ENCODE measurements at places on chromosomes 16 and 17. TPM values are rescaled to one million over a fixed set of nuclear protein-coding genes. Genes with fewer than 3 reads are reported as not detected.

GRCh38 chr16:68265078-68265920 lies 973 bp downstream of the SLC7A6 start:
- peak; percentile 93 for DNase-seq

GRCh38 chr17:67162771-67163170 lies 82.2 kb downstream of the HELZ start:
- no peak for DNase-seq

GRCh38 chr17:63645775-63646487 lies 23.7 kb downstream of the MAP3K3 start:
- DNase-seq, result no peak

- DNase-seq, result no peak
Measured at GRCh38 chr17:15891318-15891717, 53.6 kb upstream of the ADORA2B start.

DNA sequence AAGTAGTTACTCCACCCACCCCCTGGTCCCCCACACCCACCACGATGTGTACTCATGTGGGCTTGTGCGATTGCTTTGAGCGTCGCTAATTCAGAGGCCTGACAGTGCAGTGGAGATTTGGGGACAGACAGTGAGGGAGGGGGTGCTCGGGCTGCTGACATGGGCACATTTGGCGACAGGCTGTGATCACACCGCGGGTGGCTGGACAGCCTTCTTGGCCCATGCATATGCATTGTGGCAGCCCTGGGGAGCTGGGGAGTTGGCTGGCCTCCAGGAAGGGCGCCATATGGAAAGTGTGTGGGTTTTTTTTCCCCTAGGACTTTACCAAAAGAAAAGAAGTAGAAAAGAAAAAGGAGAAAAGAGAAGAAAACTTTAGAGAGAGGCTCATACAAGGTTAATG lies 275.5 kb upstream of the N4BP1 start:
- no peak for DNase-seq

DNA sequence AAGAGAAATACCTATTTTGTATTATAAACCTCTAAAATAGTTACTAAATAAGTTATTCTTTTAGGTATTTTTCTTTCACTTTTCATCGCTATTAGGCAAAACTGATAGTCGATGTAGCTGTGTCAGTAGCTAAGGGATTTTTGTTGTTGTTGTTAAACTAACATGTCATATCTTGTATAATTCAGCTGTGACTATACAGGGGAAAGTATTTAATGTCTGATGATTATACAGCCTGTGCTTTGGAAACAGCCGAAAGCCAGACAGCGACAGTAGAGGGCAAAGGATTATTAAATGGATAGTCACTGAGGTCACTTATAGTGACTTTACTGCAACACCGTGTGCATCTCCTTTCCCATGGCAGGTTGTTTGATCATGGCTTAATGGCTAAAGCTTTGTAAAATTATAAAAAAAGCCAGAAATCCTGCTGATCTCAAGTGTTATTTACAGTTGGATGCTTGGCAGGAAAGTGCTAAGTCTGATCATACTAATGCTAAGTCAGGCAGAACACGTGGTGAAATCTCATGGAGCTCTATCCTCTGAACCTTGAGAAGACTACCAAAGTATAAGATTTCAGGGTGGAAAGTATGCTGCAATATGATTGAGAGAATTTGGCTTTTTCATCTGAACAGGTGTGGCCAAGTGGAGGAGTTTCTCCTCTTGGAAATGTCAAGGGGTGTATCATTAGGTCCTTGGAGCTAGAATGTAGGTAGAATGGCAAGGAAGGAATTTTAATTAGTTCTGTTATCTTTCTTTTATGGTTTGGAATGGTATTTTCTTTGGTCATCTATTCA lies 88.4 kb downstream of the FTO start:
- DNase-seq, result no peak

GRCh38 chr16:84117494-84117843 lies 727 bp upstream of the MBTPS1 start:
- no peak for DNase-seq

GRCh38 chr16:48231727-48232492 lies 12.2 kb upstream of the LONP2 start:
- no peak for DNase-seq

DNA sequence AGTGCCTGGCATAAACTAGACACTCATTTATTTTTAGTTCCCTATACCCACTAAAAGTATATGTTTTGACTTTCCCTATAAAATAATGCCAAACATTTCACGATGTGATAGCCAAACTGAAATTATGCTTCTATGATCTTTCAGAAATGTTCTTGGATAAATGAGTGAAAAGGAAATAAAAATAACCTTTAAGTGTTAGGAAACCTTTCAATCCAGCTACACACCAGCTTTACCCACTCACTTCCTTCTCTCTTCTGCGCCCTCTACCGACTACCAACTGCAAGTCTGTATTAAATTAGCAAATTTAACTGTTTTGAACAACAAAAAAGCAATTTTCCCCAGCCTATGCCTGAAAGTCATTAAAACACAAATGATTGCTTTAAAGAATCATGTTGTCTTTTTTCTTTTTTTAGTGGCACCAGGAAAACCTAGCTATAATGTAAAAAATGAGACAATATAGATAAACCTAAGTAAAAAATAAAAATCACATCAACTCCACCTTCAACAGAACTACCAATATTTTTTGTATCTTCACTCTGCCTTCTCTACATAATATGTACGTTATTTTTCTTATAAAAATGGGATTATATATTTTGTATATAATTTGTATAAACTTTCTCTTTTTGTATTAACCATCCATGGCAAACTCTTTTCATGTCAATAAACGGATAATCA lies 13.2 kb upstream of the TMEM100 start:
- DNase-seq, result no peak

GRCh38 chr16:31265329-31266245 lies 5.8 kb downstream of the ITGAM start:
- no peak for DNase-seq

GRCh38 chr16:65122724-65123395 lies 997 bp upstream of the CDH11 start:
- DNase-seq, result no peak

GRCh38 chr17:1029196-1029921 lies 32.4 kb downstream of the TIMM22 start:
- DNase-seq, result no peak

GRCh38 chr16:48680881-48681280 lies 70.9 kb upstream of the N4BP1 start:
- DNase-seq, result no peak

GRCh38 chr17:77394540-77395295 lies 253.9 kb downstream of the SEC14L1 start:
- no peak for DNase-seq

DNA sequence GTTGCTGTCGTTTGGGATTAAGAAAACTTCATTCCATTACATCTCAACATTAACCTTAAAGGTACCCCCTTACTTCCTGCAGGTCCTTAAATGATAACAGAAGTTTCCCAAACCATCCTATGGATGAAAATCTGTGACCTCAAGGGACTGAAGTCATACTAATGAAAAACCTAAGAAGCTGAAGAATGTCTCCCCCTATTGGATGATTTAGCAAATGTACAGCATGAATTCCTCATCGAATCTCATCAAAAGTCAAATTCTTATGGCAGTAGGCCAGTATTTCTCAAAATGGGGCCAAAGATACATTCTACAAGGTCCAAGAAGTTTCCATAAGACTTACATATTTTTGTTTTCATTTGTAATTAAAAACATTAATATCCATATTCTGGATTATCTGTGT lies 13.5 kb downstream of the SCO1 start:
- DNase-seq, result no peak

Gene DDX19B
- 41.1 TPM for total RNA-seq

Gene RSPRY1
- total RNA-seq, result 28.2 TPM

Gene CSH1
- not detected for total RNA-seq

Gene KRTAP2-1
- not detected for total RNA-seq

Gene KRTAP3-2
- total RNA-seq, result not detected

Gene NPIPA7
- not detected for total RNA-seq
